Kidney capillary endothelial cell (primary cell): ENCODE measurements at places on chromosomes 13 and 19.
A peak's percentile ranks its signal among the peaks of the same experiment; 100 is the strongest.

DNA sequence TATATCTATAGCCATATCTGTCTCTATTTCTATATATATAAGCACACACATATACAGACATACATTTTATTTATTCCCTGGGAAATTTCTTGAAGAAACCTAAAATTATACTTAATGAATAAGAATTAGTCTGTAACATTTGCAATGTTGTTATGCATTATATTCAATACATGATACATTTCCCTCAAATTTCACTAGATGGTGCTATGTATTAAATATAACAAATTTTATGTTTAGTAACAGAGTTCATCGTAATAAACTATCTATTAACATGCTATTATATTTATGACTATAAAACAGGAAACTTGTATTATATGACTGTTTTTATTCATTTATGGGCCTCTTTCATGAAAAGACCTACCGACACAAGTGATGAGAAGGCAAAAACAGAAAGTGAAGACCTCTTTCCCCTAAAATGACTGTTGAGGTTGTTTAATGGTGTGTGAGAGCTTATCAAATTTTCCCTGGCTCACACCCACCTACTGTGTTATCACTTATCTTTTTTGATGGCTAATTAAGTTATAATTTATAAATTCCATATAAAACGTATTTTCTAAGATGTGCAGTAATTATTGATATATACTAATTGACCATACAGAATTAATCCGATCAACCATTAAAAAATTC is 881.9 kb downstream of the SLITRK6 start:
- DNase-seq = peak; percentile 19

DNA sequence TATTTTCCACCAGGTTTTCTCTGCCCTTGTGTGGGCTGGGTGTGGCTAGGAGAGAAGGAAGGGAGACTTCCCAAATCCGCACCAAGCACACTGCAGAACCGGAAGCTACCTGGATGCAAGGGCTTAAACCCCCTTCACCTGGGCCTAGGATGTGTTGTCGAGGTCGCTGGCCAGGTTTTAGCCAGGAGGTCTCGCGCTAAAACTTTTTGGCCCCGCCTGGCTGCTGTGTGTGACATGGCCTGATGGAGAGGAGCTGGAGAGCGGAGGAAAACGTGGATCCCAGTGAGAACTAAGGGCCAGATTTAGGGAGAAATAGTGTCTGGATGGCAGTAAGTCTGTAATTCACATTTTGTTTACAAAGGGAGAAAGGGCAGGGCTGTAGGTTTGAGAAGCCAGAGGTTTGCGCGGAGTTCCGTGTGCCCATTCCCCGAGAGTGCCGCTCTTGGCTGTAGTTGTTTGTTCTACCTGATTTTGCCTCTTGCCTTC is 3.1 kb upstream of the TSHZ3 start:
- DNase-seq = no peak

GRCh38 chr19:48606463-48607358 is at the start of gene SPACA4:
Gene SPACA4 (plus strand): TSS chr19:48606742. CDS start chr19:48606979, 237 bp downstream.
- DNase-seq = no peak

GRCh38 chr13:105395041-105395440 is 1140.4 kb downstream of the EFNB2 start:
- peak; percentile 21 for DNase-seq
